ENCODE measurements at places on chromosomes 7 and 10.

GRCh38 chr7:128886391-128887168, 23.9 kb downstream of the ATP6V1F start:
- DNase-seq = no peak

DNA sequence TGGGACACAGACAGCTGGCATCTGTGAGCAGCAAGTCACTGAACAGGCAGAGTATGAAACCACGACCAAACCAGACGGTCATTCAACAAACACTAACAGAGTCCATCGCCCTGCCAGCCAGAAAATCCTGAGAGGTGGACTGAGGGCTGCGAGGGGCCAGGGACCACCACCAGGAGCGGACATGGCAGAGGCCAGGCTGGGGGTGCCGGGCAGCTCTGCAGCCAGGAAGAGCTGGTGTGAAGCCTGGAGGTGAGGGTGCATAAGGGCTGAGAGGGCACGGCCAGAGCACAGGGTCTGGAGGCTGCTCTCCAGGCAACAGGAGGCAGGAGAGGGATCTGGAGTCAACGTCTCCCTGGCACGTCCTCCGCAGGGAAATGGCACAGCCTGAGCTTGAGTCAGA, 15.5 kb downstream of the MAD1L1 start:
- no peak for DNase-seq

DNA sequence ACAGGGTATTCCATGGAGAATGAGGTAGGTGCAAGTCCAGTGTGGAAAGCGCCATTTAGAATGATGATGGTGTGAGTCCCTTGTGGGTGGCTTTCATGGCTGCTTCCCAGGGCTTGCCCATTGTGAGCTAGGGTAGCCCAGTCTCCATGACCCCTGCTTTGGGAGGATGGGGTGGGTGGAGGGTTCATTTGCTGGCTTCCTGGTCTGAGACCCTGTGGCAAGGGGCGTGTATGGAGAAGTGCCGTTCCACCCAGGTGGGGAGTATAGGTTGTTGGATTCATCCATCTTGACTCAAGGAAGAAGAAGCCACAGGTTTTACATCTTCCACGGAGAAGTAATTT, 27.7 kb downstream of the CCM2 start:
- DNase-seq = no peak

- DNase-seq = no peak
Observed at GRCh38 chr10:58743466-58744115, 230.9 kb downstream of the BICC1 start.

GRCh38 chr10:104100795-104101194, 15.1 kb upstream of the COL17A1 start:
- DNase-seq = no peak

GRCh38 chr10:129659508-129660268, 192.6 kb downstream of the MGMT start:
- DNase-seq = no peak

DNA sequence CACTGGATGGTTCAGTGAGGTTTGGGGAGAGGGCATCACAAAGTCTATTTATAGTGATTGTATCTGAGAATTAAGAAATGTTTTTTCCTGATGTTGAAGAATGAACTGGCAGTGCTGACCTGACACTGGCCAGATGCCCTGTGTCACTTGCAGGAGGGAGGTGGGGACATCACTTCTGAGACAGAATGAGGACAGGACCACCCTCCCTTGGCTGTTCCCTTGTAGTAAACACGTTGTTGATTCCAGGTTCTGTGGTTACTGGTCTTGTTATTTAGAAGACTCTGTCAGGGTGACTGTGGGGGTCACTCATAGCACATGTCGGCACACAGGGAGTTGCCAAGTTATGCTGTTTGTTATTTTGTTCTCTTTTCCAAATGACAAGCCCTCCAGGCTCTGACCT, 126.4 kb downstream of the ADCY1 start:
- peak; percentile 6 for DNase-seq

GRCh38 chr10:123458933-123459332, 207.2 kb upstream of the GPR26 start:
- no peak for DNase-seq

DNA sequence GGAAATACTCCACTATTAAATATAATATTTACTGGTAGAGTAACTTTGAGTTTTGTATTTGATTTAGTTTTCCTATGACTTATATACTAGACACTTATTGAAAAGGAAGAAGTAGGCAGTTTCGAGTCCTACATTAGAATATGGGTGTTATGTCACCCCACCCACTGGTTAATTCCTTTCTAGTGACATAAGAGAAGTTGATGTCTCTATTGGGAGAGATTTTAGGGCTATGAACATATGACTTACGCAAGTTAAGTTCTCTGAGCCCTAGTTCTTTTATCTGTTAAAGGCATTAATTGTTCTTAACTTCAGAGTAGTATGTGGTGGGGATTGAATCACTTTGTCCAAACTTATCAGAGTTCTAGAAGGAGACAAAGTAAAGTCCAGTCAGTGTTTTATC, 30.5 kb downstream of the CPED1 start:
- DNase-seq = no peak

DNA sequence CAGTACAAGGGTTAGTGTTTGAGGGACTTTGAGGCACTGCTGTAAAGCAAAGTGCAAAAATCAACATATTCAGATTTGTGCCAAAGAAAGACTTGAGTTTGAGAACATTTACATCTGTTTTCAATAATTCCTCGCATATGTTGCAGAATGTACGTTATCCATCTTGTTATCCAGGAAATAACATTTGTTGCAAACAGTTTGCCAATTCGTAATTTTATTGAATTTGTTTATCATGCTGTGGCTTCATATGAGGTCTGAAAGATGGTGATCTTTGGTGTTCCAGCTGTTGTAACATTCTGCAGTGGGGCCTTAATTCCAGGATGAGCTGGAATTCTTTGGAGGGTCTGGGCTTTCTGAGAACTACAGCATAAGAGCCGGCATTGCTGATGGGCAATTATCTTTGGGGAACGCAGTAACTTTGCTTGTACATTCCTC, 396.2 kb downstream of the LRMDA start:
- no peak for DNase-seq

GRCh38 chr10:23432639-23433038, 6.2 kb upstream of the OTUD1 start:
- no peak for DNase-seq

DNA sequence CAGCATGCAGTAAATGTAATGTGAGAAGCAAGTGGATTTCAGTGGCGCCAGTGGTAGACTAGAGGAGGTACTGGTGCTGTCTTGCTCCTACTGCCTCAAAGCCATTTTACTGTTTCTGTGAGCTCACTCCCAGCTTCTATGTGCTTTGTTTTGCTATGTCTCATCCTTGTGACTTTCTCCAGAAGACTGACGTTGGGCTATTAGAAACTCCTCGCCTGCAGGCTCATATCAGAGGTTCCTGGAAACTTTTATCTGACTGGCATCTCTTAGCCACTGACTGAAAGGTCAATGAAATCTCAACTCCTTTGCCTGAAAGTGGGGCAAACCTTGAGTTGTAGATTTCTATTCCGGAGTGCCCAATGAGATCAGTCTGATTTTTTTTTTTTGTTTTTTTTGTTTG, 66.4 kb upstream of the SORCS1 start:
- DNase-seq = no peak

- DNase-seq = no peak
Observed at GRCh38 chr10:122624546-122624945, 64.0 kb downstream of the DMBT1 start.

DNA sequence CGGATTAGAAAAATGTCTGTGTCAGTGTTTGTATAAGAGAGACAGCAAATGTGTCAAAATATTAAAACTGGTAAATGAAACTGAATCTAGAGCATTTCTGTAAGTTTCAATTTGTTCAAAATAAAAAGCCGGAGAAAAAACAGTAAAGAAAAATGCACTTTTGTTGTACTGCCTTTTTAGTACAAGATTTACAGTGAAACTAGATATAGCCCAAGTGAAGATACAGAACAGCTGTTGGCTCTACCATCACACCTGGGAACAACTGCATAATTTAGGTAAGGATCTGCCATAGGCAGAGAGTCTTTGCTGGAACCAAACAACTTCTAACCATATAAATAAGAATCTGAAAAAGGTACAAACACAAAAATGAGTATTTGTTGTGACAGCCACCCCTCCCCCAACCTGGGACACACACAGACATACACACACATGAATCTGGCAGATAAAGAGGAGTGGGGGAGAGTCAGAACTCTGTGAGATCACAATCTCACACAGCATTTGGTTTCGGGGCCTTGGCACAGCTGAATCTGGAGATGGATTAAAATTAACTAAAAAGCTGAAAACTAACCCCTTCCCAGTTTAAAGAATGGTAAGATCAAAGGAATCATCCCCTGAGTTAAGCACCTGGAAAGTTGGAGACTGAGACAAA, 54.8 kb downstream of the DPY19L1 start:
- DNase-seq = no peak

DNA sequence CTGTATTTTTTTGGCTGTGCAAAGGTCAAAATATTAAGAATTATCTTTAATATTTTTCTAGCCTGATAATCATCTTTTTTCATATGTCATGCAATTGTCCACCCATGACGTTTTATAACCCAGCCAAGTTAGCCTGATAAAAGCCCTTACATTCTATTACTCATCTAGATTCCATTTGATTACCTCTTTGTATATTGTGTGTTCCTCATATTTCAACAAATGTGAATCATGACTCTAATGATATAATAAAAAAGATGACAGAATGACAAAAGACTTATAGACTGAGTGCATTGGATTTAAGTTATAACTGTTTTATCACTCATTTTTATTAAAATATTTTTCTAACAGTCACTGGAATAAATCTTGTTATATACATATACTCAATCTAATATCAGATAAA, 1560.0 kb upstream of the LRRTM3 start:
- no peak for DNase-seq

GRCh38 chr7:133282094-133282493, 29.2 kb downstream of the EXOC4 start:
- no peak for DNase-seq

GRCh38 chr7:6271060-6271658, 1.3 kb downstream of the CYTH3 start:
- peak; percentile 35 for DNase-seq

DNA sequence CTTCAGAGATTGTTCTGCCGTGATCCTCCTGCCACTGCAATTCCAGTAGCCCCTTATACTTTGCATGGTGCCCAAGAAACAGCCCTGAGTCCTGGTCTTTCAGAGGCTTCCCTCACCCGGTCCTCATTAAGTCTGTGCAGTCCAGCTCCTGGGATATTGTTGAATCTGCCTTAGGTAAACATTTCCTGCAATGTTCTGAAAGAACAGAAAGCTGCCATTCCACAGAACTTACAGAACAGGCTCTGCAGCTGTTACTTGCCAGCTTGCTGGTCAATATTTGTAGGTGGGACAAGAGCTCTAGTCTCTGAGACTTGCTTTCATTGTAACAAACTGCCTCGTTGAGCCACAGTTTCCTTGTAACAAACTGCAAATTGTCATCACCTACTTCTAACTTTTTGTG, 115.0 kb upstream of the KIF5B start:
- DNase-seq = no peak

DNA sequence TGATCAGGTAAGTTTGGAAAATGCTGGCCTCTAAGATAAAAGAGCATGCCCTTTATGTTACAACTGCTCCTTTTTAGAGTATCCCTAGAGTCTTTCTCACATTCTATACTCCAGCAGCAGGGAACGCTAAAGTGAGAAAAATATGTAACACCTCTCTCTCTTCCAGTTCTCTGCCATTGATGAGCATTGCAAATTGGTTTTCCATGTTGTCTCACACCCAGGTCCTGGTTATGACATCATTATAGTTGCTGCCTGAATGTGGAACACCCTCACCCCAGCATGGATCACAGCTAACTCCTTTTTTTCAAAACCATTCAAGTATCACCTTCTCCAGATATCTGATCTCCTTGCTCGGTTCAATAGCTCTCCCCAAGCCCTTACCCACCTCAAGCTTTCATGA, 84.4 kb downstream of the DGKI start:
- no peak for DNase-seq

GRCh38 chr7:88092676-88092999, 127.2 kb downstream of the SRI start:
- DNase-seq = no peak

DNA sequence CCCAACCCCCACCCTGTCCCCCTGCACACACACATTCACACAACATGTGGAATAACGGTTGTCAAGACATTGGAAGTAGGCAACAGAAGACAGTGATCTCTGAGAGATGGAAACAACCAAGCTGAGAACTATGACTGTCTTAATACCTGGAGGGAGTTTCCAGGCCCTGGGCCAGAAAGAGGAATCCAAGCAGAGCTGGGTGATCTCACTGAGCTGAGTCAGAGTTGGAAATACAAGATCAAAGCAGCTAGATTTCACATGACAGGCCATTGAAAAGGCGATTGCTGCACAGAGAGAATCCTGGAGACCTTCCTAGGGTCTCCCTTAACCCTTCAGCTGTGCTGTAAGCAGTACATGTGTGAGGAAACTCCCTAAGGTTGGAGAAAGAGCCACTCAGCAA, 165.8 kb upstream of the PRSS1 start:
- DNase-seq = peak; percentile 37

GRCh38 chr7:103394566-103394965, 47.1 kb downstream of the PSMC2 start:
- DNase-seq = no peak

DNA sequence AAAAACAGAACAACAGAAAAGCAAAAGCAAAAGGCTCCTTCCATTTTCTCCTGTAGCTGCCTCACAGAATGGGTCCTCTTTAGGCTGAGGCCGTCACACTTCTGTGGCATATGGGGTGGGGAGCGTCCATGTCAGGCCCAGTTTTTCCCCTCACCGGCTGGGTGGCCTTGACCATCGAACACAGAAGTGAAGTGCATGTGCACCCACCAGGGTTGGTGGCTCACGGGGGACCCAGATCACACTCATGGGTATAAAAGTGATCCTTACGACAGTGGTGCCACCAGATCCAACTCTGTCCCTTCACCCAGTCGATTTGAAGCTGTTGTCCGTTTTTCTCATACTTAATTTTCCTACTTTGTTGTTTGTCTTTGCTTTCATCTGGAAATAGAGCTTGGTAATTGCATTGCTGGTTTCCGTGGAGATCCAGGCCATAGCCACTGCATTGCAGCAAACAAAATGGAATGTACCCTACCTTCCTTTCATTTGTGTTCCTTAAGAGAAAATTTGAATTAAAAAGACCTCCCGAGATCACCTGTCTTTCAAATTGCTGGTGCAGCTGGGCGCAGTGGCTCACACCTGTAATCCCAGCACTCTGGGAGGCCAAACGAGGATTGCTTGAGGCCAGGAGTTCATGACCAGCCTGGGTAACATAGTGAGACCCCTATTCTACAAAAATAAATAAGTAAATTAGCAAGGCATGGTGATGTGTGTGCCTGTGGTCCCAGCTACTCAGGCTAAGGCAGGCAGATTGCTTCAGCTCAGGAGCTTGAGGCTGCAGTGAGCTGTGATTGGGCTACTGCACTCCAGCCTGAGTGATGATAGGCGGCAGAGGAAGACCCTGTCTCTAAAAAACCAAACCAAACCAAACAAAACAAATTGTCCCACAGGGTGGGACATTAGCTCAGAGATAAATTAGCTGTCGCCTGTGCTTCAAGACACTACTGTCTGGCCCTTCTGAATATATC, 10.7 kb upstream of the GJD4 start:
- DNase-seq = no peak

DNA sequence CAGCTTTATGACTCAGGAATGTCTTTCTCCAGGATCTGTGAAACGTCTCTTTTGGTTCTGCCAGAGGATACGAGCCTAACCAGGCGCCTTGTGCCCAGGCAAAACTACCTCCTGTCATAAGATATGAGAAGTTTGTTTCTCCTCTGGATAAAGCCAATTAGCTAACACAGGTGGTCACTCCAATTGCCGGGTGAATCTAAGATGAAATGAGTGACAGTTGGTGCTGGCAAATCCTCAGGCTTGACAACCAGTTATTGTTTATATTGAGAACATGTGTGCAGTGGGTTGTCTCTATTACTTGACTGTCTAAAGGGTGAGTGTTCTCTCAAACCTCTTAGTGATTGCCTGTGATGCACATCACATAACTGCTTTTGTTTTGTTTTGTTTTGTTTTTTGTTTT, 449.1 kb downstream of the XPNPEP1 start:
- DNase-seq = no peak
